ENCODE measurements at places on chromosomes 3 and 15.

- no peak for DNase-seq
Measured at GRCh38 chr3:30124435-30125370, 481.7 kb upstream of the TGFBR2 start.

GRCh38 chr3:192835818-192836815 lies 81.5 kb downstream of the MB21D2 start:
- DNase-seq: no peak

DNA sequence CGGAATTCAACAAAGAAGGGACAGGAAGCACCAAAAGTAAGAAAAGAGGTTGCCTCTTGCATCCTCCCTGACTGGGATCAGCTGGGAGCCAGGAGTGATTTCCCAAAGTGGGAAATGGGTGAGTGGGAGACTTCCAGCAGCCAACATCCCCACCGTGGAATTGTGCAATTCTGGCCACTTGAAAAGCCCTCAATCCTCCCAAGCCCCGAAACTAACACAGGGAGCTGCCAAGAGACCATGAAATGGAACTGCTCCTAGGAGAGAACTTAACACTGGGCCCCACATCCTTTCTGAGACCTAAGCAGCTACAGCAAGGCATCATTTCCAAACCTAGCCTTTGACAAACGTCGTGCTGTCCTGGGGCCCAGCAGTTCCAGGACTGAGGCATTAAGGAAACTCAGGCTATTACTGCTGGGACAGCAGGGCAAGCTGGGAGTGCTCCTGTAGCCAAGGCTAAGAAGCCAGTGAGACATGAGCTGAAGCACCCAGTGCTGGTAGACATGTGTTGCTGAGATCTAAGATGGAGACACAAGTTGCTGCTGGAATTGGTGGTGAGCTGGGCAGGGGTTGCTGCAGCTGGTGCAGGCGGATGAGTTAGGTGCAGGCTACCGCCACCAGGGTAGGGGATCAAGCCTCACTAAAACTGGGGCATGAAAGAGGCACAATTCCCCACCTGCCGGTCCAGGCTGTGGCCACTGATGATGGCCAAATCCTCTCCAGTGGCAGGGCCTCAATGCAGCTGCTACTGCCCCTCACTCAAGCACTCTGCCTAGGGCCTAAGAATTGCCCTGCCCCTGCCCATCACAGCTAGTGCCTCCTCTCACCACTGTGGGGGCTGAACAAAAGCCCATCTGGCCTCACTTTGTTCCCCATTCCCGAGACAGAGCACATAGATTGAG lies 43.9 kb downstream of the ALDH1A2 start:
- no peak for DNase-seq

DNA sequence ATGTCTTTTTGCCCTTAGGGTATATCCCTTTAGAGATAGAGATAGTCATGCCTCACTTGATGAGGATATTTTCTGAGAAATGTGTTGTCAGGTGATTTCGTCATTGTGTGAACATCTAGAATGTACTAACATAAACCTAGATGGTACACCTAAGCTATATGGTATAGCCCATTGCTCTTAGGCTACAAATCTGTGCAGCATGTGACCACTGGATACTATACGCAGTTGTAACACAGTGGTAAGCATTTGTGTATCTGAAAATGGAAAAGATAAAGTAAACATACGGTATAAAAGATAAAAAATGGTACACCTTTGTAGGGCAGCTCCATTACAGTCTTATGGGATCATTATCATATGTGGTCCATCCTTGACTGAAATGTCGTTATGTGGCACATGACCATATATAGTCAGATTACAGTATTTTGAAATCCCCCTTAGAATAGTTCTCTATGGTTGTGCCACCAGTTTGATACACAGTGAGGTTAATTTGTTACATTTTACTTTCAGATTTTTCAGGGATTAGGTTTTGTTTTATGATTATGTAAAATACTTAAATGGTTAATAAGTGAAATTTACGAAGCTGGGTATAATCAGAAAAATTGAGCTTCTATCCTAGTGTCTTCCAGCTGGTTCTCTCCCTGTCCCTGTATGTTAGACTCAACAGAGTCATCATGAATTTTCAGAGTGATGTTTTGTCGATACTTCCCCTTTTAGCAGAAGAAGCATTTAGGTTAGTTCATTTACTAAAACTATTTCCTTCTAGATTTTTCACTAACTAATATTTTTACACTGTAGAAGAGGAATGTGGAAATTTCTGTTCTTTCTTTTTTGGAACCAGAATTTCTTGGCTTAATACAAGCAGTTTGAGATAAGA lies 12.8 kb downstream of the SETD5 start:
- DNase-seq: no peak

DNA sequence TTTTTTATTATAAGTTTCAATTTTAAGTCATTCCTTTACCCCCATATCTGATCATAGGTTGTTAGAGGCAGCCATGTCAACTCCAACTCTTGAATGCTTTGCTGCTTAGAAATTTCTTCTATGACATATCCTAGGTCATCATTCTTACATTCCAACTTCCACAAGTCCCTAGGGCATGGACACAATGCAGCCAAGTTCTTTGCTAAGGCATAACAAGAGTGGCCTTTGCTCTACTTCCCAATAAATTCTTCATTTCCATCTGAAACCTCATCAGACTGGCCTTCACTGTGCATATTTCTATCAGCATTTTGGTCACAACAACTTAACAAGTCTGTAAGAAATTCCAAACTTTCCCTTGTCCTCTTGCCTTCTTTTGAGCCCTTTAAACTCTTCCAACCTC lies 28.5 kb downstream of the TRIM42 start:
- DNase-seq: no peak

GRCh38 chr3:47314056-47314764 lies 31.5 kb downstream of the KLHL18 start:
- no peak for DNase-seq

DNA sequence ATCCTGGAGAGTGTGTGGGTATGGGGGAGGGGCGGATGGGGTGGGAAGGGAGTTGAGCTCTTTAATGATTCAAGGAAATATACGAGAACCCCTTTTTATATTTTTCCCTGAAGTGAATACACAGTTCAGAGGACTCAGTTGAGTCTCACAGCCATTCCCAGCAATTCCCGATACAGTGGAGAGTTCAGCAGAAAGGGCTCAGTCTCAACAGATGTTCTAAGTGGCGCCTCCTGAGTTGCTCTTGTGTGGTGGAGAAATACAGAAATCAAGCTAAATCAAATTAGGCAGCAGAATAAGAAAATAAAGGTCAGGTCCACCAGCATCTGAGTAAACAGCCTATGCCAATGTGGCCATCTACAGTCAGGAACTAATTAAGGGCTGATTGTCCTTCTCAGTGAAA lies 372.1 kb downstream of the NR2F2 start:
- no peak for DNase-seq

DNA sequence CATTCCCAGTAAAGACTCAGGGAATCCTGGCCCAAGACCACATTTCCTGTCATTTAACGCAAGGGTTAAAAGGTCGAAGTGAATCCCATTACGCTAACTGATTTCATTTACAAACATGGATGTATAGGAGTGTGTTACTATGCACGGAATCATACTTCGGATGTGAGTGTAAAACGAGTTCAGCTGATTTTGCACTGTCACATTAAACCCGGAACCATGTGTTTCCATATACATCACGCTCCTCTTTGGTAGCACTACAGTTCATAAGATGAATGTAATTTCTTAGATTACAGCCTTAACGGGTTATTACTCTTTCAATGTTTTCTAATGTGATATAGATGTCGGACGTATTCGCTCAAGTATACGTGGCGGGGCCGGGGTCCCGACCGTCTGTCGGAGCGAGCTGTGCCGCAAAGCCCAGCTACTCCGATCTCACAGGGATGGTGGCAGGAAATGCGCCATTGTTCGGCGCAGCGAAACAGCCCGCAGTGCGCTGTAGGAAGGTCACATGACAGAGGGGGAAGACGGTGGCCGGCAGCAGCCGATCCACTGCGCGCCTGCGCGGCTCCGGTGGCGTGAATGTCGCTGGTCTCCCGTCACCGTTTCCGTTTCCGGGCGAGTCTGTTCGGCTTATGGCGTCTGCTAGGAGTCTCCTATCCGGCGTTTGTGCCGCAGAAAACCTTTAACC lies 97.3 kb downstream of the NPAP1 start:
- peak; percentile 33 for DNase-seq

- no peak for DNase-seq
Measured at GRCh38 chr3:109944836-109945235, 607.5 kb upstream of the DPPA4 start.

GRCh38 chr3:162489853-162490252 lies 993.2 kb downstream of the OTOL1 start:
- DNase-seq: no peak

DNA sequence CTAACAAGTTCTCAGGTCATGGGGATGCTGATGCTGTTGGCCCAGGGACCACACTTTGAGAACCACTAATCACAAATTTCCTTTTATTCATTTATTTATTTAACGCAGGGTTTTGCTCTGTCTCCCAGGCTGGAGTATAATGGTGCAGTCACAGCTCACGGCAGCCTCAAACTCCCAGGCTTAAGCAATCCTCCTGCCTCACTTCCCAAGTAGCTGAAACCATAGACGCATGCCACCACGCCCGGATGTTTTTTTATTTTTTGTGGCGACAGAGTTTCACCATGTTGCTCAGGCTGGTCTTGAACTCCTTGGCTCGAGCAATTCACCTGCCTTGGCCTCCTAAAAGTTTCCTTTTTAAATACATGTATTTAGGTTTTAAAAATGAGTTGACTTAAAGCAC lies 20.7 kb upstream of the ISLR2 start:
- DNase-seq: no peak

DNA sequence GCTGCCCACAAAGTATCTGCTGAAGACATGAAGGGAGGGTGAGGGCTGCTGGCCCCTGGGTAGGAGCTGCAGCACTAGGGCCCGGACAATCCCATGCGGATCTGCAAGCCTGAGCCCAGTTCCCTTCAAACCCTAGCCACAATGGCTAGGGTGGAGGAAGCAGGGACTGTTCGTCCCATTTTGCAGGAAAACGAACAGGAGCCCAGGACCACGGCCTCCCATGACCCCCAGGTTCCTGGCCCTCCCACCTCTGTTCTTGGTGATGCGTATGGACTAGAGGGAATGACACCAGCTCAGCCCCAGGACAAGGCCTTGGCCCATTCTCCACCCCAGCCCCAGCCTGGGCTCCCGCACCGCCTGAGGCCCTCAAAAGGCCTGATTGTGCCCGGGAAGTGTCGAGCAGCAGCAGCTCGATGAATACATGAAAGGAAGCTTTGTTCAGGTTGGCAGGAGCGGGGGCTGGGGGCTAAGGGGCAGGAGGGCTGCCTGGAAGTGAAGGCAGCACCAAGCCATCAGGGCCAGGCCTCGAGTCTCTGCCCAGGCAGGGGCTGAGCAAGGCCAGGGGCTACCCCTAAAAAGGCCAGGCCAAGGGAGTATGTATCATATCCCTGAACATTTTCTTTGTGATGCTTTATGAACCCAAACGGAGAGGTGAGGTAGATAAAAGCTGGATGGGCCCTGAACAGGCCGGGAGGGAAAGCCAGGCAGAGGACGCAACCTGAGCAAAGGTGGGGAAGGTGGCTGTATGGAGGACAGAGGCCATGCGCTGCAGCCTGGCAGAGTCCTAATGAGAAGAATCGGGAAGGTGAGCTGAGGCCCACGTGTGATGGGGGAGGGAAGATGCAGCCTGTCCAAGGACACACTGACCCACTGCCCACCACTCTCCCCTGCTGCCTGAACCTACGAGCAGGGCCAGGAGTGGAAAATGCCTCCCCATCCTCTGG lies 12.2 kb downstream of the SEMA7A start:
- DNase-seq: no peak

GRCh38 chr3:146091397-146091796 lies 69.6 kb downstream of the PLOD2 start:
- DNase-seq: no peak

GRCh38 chr15:75112278-75112847 lies 89.0 kb downstream of the PPCDC start:
- DNase-seq: no peak

- DNase-seq: no peak
Measured at GRCh38 chr3:133964547-133964946, 65.2 kb downstream of the SLCO2A1 start.

DNA sequence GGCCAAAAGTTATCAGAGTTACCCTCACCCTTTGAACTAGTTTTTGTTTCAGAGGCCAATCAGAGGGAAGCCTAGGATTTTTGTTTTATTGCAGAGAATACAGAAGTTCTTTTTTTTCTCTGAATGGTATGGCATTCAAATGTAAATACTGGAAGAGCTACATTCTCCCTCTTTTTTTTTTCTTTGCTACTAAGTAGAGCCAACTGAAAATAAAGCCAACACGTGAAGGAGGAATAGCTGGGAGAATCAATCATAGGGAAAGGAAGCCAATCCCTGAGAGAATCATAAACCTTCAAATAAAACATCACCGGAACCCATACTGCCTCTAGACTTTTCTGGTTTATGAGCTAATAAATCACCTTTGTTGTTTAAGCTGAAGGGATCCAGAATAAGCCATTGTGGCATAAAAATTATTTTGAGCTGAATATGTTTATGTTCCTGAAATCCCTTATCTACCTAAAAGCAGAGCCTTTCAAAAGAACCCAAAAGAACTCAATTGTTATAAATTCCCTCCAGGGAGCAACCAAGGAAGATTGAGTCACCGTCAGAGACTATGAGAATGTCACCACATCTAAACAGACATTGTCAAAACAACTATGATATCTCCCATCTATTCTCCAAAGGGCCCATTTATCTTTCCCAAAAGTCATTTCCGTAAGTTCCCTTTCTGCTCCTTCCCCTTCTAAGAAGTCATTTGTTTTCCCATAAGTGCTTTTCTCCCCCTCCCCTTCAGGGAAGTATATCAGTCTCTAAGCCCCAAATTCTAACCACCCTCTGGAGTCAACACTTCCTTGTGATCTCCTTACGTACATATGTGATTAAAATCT lies 3.8 kb upstream of the ZNF280D start:
- no peak for DNase-seq

DNA sequence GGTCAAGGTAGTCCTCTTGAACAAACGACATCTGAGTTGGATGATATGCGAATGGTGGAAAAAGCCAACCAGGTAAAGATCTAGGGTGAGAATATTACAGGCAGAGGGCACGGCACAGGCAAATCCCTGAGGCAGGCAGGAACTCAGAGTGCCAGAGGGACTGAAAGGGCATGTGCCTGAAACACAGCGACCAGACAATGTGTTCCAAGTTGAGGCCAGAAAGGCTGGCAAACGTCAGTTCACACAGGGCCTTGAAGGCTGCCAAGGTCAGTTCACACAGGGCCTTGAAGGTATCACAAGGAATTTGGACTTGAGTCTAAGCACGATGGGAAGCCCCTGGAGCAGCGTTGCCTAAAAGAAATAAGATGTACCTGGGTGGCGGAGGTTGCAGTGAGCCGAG lies 20.1 kb downstream of the HES1 start:
- DNase-seq: no peak

GRCh38 chr15:77702211-77702957 lies 69.7 kb upstream of the LINGO1 start:
- DNase-seq: no peak

- no peak for DNase-seq
Measured at GRCh38 chr15:78396186-78396814, 41.7 kb upstream of the IREB2 start.
